T-cell (primary cell): ENCODE measurements at places on chromosomes 3 and 15. TPM values are rescaled to one million over a fixed set of nuclear protein-coding genes. Genes with fewer than 3 reads are reported as not detected.
A peak's percentile ranks its signal among the peaks of the same experiment; 100 is the strongest.

GRCh38 chr3:114217266-114217665 is 20.1 kb downstream of the ZNF80 start:
- H3K27me3 ChIP-seq, result no peaks in the 10 kb centered on the region
- no peak for DNase-seq
- no peaks in the 10 kb centered on the region for H3K36me3 ChIP-seq
- H3K4me1 ChIP-seq, result peaks cover 85% of the 10 kb centered on the region
- H3K27ac ChIP-seq, result peak overlapping the region; percentile 95

DNA sequence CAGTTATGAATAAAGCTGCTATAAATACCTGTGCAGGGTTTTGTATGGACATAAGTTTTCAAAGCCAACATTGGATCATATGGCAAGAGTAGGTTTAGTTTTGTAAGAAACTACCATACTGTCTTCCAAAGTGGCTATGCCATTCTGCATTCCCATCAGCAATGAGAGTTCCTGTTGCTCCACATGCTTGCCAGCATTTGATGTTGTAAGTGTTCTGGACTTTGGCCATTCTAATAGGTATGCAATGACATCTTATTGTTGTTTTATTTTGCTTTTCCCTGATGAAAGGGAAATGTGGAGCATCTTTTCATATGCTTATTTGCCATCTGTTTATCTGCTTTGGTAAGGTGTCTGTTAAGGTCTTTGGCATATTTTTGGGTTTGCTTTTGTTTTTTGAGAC is 22.2 kb upstream of the BLM start:
- no peak overlapping the region for H3K27ac ChIP-seq
- no peaks in the 10 kb centered on the region for H3K36me3 ChIP-seq
- no peak overlapping the region for H3K4me3 ChIP-seq
- H3K4me1 ChIP-seq, result peaks cover 5% of the 10 kb centered on the region
- no peaks in the 10 kb centered on the region for H3K27me3 ChIP-seq

GRCh38 chr15:65377105-65377975 is 462 bp downstream of the IGDCC3 start:
- H3K27me3 ChIP-seq, result peaks cover 28% of the 10 kb centered on the region
- DNase-seq, result no peak
- H3K4me3 ChIP-seq, result peak overlapping the region; percentile 56
- H3K27ac ChIP-seq, result no peak overlapping the region

DNA sequence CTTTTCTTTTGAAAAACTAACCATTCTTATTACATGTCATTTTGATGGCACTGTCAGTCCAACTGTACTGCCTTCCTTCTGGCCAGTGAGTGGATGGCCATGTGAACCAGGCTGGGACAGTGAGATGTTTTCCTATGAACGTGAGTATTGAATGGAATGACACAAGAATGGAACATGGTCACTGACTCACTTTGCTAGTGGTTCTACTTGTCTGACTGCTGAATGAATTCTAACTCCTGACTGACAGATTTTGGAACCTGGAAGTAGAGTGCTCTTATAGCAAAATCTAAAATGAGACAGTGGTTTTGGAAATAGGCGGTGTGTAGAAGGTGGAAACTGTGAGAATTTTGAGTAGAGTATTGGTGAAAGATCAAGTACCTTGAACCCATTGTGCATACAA is 606.9 kb upstream of the KCNMB2 start:
- H3K4me3 ChIP-seq, result no peak overlapping the region
- no peaks in the 10 kb centered on the region for H3K27me3 ChIP-seq
- no peak for DNase-seq
- no peaks in the 10 kb centered on the region for H3K36me3 ChIP-seq
- no peaks in the 10 kb centered on the region for H3K4me1 ChIP-seq
- H3K27ac ChIP-seq, result no peak overlapping the region

DNA sequence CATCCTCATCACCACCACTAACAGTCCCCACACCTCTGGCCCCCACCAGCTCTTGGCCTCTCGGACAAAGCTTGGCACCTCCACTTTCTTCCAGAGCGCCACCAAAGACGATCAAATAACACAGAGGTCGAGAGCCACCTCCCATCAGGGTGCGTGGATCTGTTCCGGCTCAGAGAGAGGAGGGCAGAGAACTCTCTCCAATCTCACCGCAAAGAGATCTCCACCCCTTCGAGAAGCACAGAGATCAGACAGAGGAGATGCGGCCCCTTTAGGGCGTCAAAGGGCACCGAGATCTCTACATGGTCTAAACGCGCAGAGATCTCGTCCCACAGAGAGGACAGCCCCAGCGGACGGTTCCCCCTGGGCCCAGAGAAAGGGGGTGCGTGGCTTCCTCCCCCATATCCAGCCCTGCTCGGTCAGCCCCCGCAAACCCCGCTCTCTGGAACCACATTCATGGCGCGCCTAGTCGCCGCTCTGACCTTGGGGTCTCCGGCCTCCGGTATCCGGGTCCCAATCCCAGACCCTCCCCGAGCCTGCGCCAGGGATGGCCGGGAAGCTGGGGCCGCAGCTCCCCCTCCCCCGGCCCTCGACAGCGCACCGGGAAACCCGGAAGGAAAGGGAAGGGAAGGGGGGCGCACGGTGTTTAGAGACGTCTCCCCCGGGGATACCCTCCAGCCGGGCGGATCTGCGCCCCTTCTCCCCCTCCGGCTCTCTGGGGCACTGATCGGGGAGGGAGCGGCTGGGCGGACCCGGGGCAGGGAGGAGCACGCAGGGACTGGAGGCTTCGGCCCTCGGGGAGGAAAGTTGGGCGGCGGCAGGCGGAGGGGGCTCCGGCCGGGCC is 608 bp downstream of the SCN5A start:
- H3K27ac ChIP-seq, result no peak overlapping the region
- no peak for DNase-seq
- H3K4me1 ChIP-seq, result peaks cover 27% of the 10 kb centered on the region
- H3K4me3 ChIP-seq, result peak overlapping the region; percentile 43
- peaks cover 2% of the 10 kb centered on the region for H3K27me3 ChIP-seq
- H3K36me3 ChIP-seq, result no peaks in the 10 kb centered on the region

DNA sequence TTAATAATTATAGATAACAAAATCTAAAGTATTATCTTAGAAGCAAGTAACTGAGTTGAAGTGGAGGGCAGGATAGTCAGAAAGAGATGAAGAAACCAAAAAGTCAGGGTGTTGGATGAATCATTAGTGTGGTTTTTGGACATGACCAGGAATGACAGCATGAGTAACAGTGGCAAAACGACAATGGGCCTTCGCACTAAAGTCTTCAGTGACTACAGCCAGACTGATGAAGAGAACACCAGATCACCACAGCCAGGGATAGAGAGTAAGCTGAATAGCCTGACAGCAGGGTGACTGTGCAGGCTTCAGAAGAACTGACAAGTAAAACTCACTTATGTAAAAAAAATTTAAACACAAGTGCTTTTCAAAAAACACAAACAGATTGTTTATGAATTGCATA is 96.0 kb upstream of the MELTF start:
- no peak overlapping the region for H3K4me3 ChIP-seq
- H3K4me1 ChIP-seq, result no peaks in the 10 kb centered on the region
- DNase-seq, result no peak
- peaks cover 29% of the 10 kb centered on the region for H3K36me3 ChIP-seq

Gene IGF2BP2
- total RNA-seq, result 0.99 TPM

Gene EOGT
- total RNA-seq, result 14.9 TPM

DNA sequence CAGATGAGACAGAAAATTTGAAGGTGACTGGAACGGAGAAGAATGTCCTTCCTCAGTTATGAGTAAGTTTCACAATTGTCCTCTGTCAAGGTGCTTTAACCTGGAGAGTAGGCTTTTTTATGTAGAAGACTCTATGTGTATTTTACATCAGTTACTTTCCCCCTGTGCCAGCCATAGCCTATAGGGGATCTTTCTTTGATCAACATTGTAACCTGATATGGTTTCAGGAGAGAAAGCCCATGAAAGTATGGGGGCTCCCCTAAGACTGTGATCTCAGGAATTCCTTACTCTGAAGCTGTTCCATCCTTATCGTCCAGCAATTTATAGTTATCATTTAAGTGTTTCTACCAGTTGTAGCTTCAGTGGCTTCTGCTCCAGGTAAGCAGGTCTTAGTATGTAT is 1076.3 kb upstream of the EPHA6 start:
- H3K27ac ChIP-seq, result no peak overlapping the region
- DNase-seq, result no peak
- no peak overlapping the region for H3K4me3 ChIP-seq

DNA sequence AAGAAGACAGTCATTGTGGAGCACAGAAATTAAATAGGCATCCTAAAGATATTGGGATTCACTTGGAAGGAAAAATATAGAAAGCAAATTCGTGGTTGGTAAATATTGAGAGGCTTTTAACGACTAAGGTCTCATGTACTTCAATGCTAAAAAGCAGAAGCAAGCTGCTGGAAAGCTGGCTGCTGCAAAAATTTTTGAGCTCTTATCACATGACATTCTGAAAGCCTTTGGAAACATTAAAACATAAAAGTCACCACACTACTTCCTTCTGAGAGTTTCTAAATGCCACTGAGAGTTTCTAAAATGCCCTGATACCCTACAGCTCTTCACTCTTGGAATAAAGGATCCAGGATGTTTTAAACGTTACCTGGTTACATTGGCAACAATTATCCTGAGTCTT is 39.0 kb upstream of the CBLB start:
- H3K4me1 ChIP-seq, result no peaks in the 10 kb centered on the region
- DNase-seq, result no peak
- H3K36me3 ChIP-seq, result no peaks in the 10 kb centered on the region
- no peak overlapping the region for H3K4me3 ChIP-seq
- no peaks in the 10 kb centered on the region for H3K27me3 ChIP-seq

Gene ITIH3
- not detected for total RNA-seq

DNA sequence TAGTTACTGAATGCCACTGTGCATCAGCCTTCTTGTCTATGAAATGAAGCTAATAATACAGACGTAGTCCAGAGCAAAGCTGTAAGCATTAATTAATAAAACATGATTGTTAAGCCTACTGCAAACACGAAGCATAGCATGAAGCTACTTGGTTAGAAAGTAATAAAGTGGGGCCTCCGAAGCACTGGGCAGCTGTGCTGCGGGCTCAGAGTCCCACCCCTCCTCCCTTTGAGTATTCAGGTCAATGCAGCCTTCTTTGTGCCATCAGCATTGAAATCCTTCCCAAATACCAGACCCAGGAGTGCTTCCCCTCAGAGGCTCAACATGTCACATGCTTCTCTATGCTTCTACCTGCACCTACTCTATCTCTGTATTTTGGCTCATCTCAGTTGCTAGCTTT is 1112.6 kb downstream of the IGSF11 start:
- no peaks in the 10 kb centered on the region for H3K36me3 ChIP-seq
- H3K27me3 ChIP-seq, result no peaks in the 10 kb centered on the region
- H3K4me1 ChIP-seq, result no peaks in the 10 kb centered on the region
- H3K27ac ChIP-seq, result no peak overlapping the region
